WTC11 (cell line): ENCODE measurements at places on chromosomes 5 and 9. TPM values are rescaled to one million over a fixed set of nuclear protein-coding genes. Genes with fewer than 3 reads are reported as not detected.

The PCDHA9 gene
- total RNA-seq: 1.1 to 1.5 TPM (median 1.4 TPM) in 3 replicates

The FGD3 gene
- total RNA-seq: 1.7 to 1.9 TPM (median 1.8 TPM) in 3 replicates

The PCDHA12 gene
- total RNA-seq: 9.6 to 10.7 TPM (median 10.1 TPM) in 3 replicates

The IL4 gene
- total RNA-seq: not detected in 3 replicates

The PRUNE2 gene
- 9.3 to 13.1 TPM (median 9.6 TPM) in 3 replicates for total RNA-seq

The GABRB2 gene
- total RNA-seq: 0.32 to 0.79 TPM (median 0.53 TPM) in 3 replicates

DNA sequence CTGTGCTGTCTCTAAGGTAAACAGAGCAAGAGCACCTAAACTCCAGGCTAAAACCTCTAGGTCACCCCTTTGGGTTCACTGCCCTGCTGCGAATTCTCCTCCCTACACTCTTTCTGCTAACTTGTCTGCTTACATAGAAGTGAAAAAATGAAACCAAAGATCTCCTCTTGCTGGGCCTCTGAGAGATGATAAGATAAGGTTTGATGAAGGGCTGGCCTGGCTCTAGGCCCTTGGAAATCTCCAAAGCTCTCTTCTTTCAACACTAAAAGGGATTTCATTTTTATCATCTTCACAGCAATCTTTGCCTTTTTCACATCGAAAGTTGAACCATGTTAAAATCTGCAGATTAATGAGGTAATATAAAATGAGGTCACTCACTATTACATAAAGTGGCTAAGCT, 450.8 kb upstream of the TLE4 start:
- H3K4me1 ChIP-seq: peaks cover 13% of the 10 kb centered on the region
- no peak overlapping the region for H3K4me3 ChIP-seq
- H3K27me3 ChIP-seq: no peaks in the 10 kb centered on the region
- DNase-seq: no peak
- no peaks in the 10 kb centered on the region for H3K36me3 ChIP-seq

DNA sequence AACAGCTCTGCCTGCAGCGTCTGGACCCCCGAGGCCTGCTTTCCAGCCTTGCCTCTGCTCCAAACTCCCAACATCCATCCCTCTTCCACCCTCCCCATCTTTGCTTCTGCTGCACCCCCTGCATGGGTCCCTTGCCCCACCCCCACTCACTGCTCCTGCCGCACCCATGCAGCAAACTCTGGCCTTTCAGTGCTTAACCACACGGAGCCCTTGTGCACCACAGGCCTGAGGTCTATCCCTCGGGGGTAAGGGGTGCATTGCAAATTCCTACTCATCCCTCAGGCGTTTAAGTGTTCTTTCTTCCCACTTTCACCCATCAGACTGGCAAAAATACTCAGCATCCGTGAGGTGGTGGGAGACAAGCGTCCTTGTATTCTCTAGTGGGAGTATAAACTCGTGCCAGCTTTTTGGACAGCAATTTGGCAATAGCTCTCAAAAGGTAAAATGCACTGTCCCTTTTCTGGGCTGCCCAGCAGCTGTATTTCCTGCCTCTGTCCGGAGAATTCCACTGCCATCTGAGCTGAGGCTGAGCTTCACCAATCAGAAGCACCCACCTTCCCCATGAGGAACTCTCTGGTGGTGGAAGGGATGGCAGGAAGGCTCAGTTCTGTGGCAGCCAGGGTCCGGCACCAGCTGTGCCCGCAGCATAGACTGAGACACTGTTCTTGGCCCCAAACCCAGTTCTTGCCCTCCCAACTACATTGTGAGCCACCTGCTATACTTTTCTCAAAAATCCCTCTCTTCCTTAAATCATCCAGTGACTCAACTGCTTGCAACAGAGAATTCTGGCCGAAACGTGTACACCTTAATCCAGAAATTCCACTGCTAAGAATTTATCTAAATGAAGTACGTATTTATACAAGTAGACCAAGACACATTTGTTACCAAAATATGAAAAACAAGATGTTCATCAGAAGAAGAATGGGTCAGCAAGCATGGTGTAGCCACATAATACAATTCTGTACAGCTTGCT, 15.0 kb downstream of the PSMB7 start:
- peaks cover 27% of the 10 kb centered on the region for H3K4me1 ChIP-seq
- H3K27ac ChIP-seq: peak overlapping the region; percentile 71
- no peak for DNase-seq
- H3K36me3 ChIP-seq: peaks cover 19% of the 10 kb centered on the region
- H3K27me3 ChIP-seq: no peaks in the 10 kb centered on the region

- no peak for DNase-seq
- no peaks in the 10 kb centered on the region for H3K36me3 ChIP-seq
- peaks cover 8% of the 10 kb centered on the region for H3K4me1 ChIP-seq
- no peak overlapping the region for H3K4me3 ChIP-seq
- peaks cover 7% of the 10 kb centered on the region for H3K27me3 ChIP-seq
- H3K27ac ChIP-seq: no peak overlapping the region
These were observed 128.0 kb downstream of the RASEF start for GRCh38 chr9:82934949-82935348.

DNA sequence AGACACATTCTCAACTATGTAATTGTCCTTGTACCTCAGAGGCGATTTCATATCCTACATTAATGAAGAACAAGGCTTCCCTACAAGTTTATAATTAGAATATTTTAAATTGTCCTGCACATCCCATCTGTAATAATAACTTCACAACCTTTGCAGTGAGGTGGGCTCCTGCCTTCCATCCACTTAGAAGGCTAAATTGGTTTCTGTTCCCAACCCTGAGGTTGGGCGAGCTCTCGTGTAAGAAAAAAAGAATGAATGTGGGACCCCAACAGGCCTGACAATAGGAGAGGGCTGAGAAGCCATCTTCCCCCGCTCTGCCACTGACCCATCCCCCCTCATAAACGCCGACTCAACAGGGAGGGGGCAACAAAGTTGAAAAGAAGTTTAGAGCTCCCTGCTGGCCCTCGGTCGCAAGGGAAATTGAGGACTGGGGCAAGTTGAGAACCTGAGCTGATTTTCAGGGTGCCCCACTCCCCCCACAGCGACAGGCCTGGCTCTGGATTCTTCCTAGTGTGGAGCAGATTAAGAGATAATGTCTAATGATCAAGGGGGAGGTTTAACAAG, 9.4 kb downstream of the BARHL1 start:
- peak overlapping the region; percentile 80 for H3K27ac ChIP-seq
- DNase-seq: no peak
- H3K4me3 ChIP-seq: peak overlapping the region; percentile 66
- peaks cover 41% of the 10 kb centered on the region for H3K4me1 ChIP-seq

DNA sequence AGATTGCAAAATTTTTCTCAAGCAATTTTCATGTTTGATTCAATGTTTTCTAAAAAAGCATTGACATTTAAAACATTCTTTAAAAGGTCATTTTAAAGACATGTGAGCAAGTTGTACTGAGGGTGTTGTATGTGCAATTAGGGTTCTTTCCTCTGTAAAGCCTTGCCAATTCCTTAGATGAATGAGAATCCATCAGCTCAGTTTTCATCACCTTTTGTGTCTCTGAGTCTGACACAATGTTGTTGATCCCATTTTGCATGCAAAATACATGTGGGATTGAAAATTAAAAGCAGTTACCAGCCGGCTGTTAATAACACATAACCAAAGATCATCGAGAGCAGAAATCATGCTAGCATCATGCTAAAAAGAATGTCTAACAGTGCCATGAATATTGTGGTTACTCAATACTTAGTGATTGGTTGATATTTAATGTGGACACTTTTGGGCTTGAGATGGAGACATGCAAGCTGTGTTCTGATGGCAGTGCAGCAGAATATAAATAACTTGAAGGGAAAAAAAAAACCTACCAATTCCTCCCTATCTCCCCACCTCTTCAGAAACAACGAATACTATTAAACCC, 57.7 kb downstream of the FGF10 start:
- no peak overlapping the region for H3K27ac ChIP-seq
- no peaks in the 10 kb centered on the region for H3K36me3 ChIP-seq
- H3K4me3 ChIP-seq: no peak overlapping the region
- no peaks in the 10 kb centered on the region for H3K27me3 ChIP-seq
- DNase-seq: no peak

- no peaks in the 10 kb centered on the region for H3K36me3 ChIP-seq
- H3K27me3 ChIP-seq: no peaks in the 10 kb centered on the region
- DNase-seq: no peak
- peaks cover 8% of the 10 kb centered on the region for H3K4me1 ChIP-seq
These were observed 17.5 kb upstream of the GPX3 start for GRCh38 chr5:151002681-151003502.

DNA sequence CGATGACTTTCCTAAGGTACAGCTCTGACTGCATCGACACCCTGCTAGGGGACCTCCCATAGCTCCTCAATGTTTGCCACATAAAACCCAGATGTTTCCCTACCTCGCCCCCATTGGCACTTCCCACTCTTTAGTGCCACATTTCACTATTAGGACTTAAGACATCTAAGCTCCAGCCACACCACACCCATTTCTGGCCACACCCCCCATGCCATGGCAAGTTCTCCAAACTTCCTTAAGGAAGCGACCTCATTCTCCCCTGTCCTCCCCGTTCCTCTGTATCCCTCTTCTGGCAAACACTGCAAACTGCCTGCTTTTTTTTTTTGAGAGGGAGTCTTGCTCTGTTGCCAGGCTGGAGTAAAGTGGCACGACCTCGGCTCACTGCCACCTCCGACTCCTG, 62.9 kb downstream of the USP20 start:
- H3K4me3 ChIP-seq: no peak overlapping the region
- H3K27me3 ChIP-seq: no peaks in the 10 kb centered on the region
- H3K27ac ChIP-seq: peak overlapping the region; percentile 53; the same call in 1 of the 2 replicates
- no peak for DNase-seq

DNA sequence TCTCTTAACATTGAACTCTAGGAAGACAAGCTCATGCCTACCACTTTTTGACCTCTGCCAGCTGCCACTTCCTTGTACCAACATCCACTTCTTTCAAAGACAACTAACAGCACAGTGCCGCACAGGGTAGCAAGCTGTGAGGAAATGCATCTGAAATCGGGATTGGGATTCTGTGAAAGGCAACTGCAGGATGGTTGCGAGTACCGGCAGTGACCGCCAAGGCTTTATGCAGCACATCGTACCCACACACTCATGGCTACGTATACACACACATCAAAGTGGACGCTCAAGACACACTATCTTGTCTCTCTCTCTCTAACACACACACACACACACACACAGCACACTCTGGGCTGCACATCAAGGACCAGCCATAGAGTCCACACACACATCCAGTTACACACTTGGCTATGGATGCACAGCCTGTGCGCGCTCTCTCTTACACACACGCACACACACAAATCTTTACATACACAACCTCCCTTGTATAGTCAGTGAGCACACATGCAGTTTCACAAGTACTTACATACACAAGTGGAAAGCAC, 964 bp downstream of the HTR4 start:
- H3K36me3 ChIP-seq: no peaks in the 10 kb centered on the region
- no peak overlapping the region for H3K27ac ChIP-seq
- no peak for DNase-seq
- peaks cover 45% of the 10 kb centered on the region for H3K27me3 ChIP-seq
- H3K4me1 ChIP-seq: peaks cover 7% of the 10 kb centered on the region

DNA sequence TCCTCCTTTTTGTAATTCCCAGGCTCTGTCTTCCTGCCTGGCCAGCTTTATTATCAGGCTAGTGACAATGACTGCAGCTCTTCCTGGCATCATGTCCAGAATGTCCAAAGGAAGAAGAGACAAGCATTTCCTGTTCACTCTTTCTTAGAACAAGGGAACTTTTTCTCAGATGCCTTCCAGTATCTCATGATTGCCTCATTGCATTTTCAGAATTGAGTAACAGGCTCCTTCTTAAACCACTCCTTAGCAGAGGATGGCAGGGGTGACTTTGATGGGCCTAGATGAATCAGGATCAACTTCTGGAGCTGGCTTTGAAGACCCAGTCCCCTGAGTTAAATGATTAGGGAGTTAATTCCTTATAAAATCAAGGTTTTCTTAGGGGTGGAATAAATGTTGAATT, 92.9 kb upstream of the RASGRF2 start:
- H3K4me3 ChIP-seq: no peak overlapping the region
- H3K36me3 ChIP-seq: no peaks in the 10 kb centered on the region
- no peak for DNase-seq
- H3K4me1 ChIP-seq: no peaks in the 10 kb centered on the region
- no peaks in the 10 kb centered on the region for H3K27me3 ChIP-seq
- H3K27ac ChIP-seq: no peak overlapping the region

- DNase-seq: no peak
- peak overlapping the region; percentile 65 for H3K4me3 ChIP-seq
- peaks cover 31% of the 10 kb centered on the region for H3K4me1 ChIP-seq
- H3K27me3 ChIP-seq: peaks cover 26% of the 10 kb centered on the region
- H3K27ac ChIP-seq: peak overlapping the region; percentile 54
These were observed 710 bp upstream of the PIP5KL1 start for GRCh38 chr9:127931092-127931881.

GRCh38 chr9:18327121-18327520, 146.8 kb upstream of the ADAMTSL1 start:
- H3K4me1 ChIP-seq: peaks cover 7% of the 10 kb centered on the region
- DNase-seq: no peak
- H3K27ac ChIP-seq: no peak overlapping the region
- peaks cover 2% of the 10 kb centered on the region; the same call in 1 of the 2 replicates for H3K36me3 ChIP-seq

- H3K27me3 ChIP-seq: peaks cover 6% of the 10 kb centered on the region
- H3K4me3 ChIP-seq: no peak overlapping the region
- no peak overlapping the region for H3K27ac ChIP-seq
- H3K4me1 ChIP-seq: peaks cover 28% of the 10 kb centered on the region
- H3K36me3 ChIP-seq: no peaks in the 10 kb centered on the region
These were observed 92.7 kb downstream of the NRG2 start for GRCh38 chr5:139950436-139950835.

DNA sequence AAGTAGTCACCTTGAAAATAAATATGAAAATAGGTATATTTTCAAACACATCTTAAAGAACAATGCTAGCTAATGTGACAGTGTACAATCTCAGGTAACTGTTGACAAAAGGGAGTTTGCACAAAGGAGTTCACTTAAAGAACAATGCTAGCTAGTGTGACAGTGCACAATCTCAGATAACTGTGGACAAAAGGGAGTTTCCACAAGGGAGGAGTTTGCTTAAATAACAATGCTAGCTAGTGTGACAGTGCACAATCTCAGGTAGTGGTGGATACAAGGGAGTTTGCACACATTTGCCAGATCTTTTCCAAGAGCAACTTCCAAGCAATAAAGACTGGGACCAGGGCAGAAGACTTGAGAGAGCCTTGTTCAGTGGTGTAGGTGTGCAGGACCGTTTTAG, 442.9 kb upstream of the FTMT start:
- no peak overlapping the region for H3K27ac ChIP-seq
- peaks cover 4% of the 10 kb centered on the region; the same call in 1 of the 2 replicates for H3K4me1 ChIP-seq
- no peak overlapping the region for H3K4me3 ChIP-seq
- H3K27me3 ChIP-seq: no peaks in the 10 kb centered on the region
- no peak for DNase-seq

DNA sequence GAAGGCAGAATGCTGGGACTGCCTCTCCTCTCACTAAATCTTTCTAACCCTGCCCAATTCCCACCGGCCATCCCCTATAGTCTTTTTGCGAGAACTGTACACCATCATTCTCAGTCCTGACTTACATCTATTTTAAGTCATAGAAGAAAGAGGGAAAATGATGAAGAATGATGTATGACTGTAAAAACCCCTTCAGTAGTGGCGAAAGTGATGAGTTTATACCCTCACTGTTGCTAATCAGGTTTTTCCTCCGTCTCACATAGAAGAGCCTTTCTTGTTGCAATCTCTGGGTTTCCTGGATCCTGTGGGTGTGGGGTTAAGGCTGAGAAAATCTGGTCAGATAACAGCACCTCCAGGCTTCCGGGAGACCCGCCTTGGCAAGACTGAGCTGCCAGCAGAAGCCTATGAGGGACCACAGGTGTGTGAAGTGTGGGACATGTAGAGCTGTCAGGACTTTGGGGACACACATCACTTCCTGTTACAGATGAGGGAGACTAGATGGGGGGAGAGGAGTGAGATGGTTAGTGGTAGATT, 147.1 kb upstream of the SLC12A2 start:
- peaks cover 100% of the 10 kb centered on the region for H3K27me3 ChIP-seq
- H3K36me3 ChIP-seq: no peaks in the 10 kb centered on the region
- H3K27ac ChIP-seq: no peak overlapping the region
- no peak for DNase-seq
- peaks cover 21% of the 10 kb centered on the region for H3K4me1 ChIP-seq
- no peak overlapping the region for H3K4me3 ChIP-seq
